ENCODE measurements at places on chromosomes 6 and 20. TPM values are rescaled to one million over a fixed set of nuclear protein-coding genes. Genes with fewer than 3 reads are reported as not detected.

The ZC2HC1B gene
- total RNA-seq = not detected

The DCDC2 gene
- total RNA-seq = not detected

The TNXB gene
- total RNA-seq = 142 TPM

The TMEM200A gene
- 2.0 TPM for total RNA-seq

The GSTA2 gene
- not detected for total RNA-seq

The APMAP gene
- total RNA-seq = 166 TPM

The RIMS1 gene
- 1.4 TPM for total RNA-seq

The SEL1L2 gene
- 1.4 TPM for total RNA-seq

The ECT2L gene
- total RNA-seq = not detected

The DZANK1 gene
- 1.4 TPM for total RNA-seq

The MYBL2 gene
- 2.3 TPM for total RNA-seq

The CD93 gene
- total RNA-seq = 104 TPM

The MYMX gene
- 15.8 TPM for total RNA-seq

The CYP39A1 gene
- total RNA-seq = 6.3 TPM

The TEAD3 gene
- total RNA-seq = 16.0 TPM

The BPIFB2 gene
- total RNA-seq = not detected

The CCR6 gene
- total RNA-seq = 1.1 TPM

The NFKBIL1 gene
- 11.0 TPM for total RNA-seq

The WRNIP1 gene
- 66.4 TPM for total RNA-seq
